Heart left ventricle (tissue), 16 donors: ENCODE measurements at places on chromosomes 1 and 21. TPM values are rescaled to one million over a fixed set of nuclear protein-coding genes. Genes with fewer than 3 reads are reported as not detected.

DNA sequence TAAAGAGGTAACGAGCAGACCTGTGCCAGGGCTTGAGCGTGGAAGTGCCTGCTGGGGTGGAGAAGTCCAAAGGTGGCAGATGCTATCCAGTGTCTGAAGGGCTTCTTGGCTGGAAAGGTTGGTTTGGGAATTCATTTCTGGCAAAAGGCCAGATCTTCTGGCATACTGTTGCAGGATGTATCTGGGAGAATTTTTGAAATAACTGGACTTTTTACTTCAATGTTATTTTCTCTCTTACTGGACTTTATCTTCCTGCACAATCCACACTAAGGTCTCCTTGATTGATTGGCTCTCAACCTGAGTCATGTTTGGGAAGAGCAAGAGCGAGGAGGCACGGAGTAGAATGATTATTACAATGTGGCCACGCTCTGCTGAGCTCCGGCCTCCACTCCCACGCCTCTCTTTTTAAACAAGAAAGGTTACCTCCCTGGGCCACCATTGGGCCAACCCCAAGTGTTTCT lies 278.4 kb downstream of the TM2D1 start:
- DNase-seq = no peak

GRCh38 chr1:221435504-221435904 lies 306.4 kb downstream of the DUSP10 start:
- DNase-seq = no peak

Gene S100A16
- total RNA-seq = 76.6 TPM

DNA sequence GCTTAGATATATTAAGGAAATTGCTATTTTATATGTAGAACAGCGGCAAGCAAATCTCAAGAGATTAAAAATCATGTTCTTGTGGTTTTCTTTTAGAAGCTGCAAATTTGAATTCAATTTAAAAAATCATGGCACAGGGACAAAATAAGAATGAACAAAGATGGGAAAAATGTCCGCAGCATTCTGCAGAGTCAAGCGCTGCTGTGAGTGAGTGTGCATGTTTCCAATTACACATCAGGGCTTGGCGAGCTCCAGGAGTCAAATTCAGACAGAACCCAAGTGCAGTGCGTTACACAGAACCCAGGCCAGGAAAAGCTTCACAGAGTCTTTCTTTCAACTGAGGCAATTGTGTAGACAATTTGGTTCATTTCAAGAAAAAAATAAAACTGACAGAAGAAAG lies 33.3 kb upstream of the ERG start:
- DNase-seq = peak; percentile 26

Gene FCRL2
- not detected for total RNA-seq

Gene PRAMEF14
- not detected for total RNA-seq

DNA sequence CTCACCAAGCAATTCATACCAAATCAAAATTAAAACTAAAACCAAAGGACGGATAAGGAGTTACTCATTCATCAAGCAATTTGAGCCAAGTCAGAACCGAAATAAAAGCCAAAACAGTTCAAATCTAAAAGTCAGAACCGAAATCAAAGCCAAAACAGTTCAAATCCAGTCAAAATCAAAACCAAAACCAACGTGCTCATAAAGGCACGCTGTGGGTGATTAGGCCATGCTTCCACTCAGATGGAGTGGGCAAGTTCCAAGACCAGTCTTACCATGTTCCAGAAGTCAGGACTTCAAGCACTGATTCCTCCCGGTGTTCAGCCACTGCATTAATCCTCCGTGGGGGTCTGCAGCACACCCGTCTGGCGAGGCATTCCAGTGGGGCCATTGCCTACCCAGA lies 409.3 kb downstream of the TGFB2 start:
- DNase-seq = no peak

Gene NPR1
- 11.1 TPM for total RNA-seq

Gene PTPN22
- total RNA-seq = 0.45 TPM

- DNase-seq = peak; percentile 58
These were observed 102.2 kb upstream of the JUN start for GRCh38 chr1:58885998-58886397.

Gene HORMAD1
- total RNA-seq = not detected

GRCh38 chr21:44729336-44730027 lies 18.1 kb upstream of the TSPEAR start:
- no peak for DNase-seq

GRCh38 chr1:52877554-52877953 lies 35.0 kb downstream of the ZYG11A start:
- no peak for DNase-seq

DNA sequence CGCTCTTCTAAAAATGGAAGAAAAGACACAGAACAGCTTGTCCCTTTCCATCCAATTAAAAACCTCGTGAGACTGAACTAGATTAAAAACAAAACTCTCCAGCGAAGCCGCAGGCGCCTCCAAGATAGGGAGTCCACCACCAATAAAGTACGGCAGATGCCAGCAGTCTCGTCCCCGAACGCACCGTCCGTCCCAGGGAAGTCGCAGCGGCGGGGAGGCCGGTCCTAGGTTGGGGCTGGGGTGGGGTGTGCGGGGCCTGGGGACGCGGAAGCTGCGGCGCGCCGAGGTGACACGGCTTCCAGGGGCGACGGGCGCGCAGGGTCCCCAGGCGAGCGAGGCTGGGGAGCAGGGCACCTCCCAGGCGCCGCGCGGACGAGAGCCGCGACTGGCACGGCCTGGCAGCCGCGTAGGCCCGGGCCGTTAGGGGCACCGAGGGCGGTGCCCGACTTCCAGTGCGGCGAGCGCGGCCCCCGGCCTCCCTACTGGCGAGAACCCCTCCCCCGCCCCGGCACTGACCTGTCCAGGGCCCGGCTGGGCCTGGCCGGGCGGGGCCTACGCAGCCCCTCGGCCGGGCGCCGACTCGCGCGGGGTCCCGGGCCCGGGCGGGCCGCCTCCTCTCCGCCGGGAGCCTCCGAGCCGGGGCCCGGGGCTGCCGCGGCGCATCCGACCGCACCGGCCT lies 28.3 kb upstream of the A3GALT2 start:
- DNase-seq = peak; percentile 71

DNA sequence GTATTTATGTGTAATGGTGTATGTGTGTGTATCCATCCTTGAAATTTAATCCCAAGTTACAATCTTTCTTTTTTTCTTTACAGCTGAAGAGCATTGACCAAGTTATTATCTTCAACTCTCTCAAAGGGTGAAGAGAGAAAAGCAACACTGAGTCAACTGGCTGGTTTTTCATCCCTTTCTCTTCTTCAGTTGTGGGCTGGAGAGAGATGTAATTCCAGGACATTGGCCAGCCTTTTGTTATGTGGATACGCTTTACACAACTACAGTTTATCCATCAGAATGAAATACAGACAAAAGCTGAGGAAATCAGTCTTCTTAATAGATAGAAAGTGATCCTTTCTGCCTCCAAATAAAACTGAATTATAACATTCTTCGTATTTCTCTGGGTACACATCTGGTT lies 357.0 kb upstream of the NCAM2 start:
- no peak for DNase-seq

DNA sequence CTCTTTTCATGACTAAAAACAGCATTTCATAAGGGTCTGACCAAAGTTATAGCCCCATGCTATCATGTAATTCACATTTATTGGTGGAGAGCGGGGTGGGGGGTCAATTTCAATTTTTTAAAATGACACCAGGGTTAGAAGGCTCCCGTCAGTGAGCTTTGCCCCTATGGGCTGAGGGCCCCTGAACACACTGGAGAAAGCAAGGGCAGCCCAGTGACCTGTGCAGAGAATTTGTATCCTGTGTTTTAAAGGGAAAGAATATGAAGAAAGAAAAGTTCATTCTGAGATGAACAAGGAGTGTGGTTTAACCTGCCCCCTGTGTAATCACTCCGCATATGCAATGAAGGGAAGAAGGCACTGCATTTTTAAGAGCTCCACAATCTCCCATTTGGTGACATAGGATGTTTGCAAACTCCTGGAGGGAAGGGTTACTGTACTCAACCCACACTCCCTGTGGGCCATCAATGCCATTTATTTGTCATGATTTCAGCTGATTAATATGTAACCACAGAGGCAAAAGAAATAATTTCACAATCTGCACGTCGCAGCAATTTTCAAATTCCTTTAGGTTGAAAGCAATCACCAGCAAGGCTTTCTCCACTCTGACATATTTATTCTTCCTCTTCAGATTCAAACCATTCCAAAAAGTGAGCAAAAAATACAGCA lies 95.6 kb downstream of the ZNF281 start:
- DNase-seq = no peak

GRCh38 chr1:208509072-208509471 lies 264.9 kb upstream of the PLXNA2 start:
- no peak for DNase-seq

DNA sequence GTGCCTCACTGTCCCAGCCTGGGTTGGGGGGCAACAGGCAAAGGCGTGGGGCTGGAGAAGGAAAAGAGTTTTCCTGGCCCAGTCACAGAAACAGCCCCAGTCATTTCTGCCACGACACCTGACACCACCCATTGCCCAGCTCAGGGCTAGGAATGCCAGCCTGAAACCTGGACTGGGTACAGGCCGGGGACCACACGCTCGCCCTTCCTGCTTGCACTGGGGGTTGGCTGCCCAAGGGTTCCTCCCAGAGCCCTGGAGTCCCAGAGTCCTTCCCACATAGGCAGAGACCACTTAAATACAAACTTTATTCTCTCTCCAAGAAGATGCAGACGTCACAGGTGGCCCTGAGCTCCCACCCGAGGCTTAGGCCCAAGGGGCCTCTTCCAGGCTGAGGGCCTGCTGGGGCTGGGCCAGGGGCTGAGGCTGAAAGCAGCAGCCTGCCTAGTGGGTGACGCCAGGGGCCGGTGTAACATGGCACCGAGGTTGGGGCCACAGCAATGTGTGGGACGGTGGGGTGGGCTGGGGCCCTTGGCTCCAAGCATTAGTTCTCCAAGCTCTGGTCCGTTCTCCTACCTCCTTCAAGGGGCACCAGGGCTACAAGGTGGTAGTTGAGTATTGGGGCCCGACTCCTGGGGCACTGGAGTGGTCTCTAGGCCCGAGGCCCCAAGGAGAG lies 1.6 kb downstream of the TMEM52 start:
- DNase-seq = peak; percentile 17

Gene NSL1
- total RNA-seq = 26.5 TPM

Gene KRTAP13-2
- not detected for total RNA-seq

GRCh38 chr1:53712276-53712675 lies 26.7 kb downstream of the GLIS1 start:
- no peak for DNase-seq

DNA sequence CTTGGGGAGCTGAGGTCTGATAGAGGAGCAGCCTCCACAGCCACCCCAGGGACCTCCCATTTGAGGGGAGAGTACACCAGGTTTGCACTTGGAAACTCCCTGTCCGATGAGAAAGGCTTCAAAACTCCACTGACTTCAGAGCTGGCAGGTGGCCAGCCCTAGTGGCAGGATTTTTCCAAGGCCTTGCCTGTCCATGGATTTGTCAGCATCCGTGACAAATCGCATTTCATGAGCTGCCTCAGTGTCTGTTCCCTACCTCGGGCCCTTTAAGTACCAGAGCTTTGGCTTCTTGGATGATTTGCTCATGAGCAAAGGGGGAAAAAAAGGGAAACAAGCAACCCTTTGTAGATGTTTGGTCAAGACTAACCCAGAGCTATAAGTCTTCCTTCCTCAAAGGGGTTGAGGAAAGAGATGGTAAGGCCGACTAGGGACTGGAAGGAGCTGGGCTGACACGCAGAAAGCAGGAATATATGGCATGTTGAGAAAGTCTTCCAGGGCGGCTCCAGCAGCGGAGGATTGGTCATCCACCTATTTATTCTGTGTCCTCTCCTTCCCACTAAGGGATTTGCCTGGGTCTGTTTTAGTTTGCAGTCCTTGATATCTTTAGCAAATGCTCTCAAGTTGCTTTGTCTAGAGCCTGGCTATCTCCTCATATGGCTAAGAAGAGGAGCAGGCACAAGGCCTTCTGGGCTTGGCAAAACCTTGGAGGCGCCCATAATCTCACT lies 2.7 kb upstream of the HSPG2 start:
- peak; percentile 94 for DNase-seq

Gene PTPRU
- 21.5 TPM for total RNA-seq

- DNase-seq = no peak
These were observed 378.9 kb downstream of the KCNH1 start for GRCh38 chr1:210754878-210755665.

Gene SRGAP2C
- 15.9 TPM for total RNA-seq

DNA sequence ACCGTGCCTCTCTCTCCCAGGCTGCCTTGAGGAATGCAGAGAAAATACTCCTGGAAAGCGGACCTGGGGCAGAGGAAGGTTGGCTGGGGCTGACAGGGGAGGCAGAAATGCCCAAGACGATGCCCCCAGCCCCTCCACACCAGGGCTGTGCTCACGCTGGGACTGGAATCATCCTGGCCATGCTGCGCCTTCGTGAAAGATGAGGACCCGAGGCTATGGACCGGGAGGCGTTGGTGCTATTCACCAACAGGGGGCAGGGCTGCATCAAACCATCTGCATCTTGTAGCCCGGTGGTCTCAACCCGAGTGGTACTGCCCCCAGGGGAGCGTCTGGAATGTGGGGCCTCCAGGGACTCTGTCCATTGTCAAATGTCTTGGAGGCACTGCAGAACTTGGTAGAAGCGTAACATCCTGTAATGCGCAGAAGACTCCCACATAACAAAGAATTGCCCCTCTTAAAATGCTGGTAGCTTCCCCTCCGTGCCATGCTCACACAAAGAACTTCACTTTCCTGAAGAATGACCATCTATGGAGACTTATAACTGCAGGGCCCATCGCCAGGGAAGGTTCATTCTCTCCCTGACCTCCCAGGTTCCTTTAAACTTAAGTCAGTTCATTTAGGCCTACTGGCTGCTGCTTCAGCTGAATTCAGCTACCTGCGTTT lies 251.2 kb downstream of the RRAGC start:
- peak; percentile 36 for DNase-seq

Gene BGLAP
- not detected for total RNA-seq
